NCI-H524 treated with DMSO at 0.1 percent for 48 hours (cell line): ENCODE measurements at places on chromosomes 13 and 19.

DNA sequence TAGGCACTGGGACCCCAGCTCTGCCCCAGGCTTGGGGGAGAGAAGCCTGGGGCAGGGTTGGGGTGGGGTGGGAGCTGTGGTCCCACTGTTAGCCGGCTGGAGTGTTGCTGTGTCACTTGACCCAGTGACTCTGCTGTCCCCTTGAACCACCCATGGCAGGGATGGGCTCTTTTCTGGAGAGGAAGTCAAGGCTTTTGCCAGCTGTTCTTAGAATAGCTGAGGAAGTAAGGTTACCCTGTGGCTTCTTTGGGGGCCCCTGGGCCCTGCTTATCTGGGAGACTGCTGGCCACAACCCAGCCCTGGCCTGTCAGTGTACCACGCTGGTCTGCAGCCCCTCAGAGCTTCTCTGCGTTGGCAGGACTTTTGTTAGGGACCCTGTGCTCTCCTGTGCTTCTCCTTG is 9.1 kb downstream of the PNPLA6 start:
- no peak for DNase-seq

GRCh38 chr13:49956131-49956530 is 20.0 kb upstream of the SPRYD7 start:
- no peak for DNase-seq

GRCh38 chr13:50512474-50513299 is 330.8 kb downstream of the DLEU7 start:
- no peak for DNase-seq

GRCh38 chr19:11091703-11092153 is 2.5 kb downstream of the LDLR start:
- no peak for DNase-seq

DNA sequence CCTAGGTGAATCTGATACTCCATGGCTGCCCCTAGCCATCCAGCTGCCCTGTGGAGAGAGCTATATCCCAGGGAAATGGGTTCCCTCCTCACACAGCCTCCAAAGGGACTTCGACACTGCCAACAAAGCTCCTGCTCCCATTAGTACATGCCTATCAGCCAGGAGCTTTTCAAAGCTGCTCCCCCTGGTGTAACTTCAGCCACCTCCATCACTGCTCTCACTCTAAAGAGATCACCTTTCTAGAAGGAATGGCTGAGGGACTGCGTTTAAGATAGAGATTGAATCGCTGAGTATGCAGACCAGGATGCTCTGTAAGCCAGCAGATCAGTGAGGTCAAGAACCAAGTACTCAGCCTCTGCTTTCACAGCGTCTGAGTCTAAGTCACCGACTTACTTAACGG is 213.7 kb downstream of the NALCN start:
- DNase-seq, result no peak

DNA sequence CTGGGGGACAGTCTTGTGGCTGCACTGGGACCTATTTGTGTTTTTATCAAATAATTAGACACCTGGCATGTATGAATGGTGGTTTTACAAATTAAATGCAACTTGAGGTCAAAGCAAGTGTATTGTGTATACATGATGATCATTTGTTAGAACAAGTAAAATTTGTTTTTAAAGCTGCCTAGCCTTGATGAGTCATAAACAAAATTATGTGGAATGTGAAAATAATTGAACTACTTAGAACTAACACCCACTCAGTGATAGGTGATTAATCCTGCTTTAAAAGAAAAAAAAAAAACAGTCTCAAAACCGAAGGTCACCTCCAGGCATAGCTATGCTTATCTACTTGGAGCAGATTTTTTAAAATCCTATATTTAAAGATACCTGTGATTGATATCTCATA is 770.3 kb upstream of the SLITRK5 start:
- no peak for DNase-seq
